ENCODE measurements at places on chromosomes 6 and 20.

- DNase-seq = no peak
These were observed 19.2 kb upstream of the RIPOR3 start for GRCh38 chr20:50710492-50711063.

DNA sequence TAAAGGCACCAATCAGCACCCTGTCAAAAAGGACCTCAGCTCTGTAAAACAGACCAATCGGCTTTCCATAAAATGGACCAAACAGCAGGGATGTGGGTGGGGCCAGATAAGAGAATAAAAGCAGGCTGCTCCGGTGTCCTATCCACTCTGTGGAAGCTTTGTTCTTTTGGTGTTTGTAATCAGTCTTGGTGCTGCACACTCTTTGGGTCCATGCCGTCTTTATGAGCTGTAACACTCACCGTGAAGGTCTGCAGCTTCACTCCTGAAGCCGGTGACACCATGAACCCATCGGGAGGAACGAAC is 7.3 kb upstream of the PXDC1 start:
- no peak for DNase-seq

GRCh38 chr20:64167676-64168075 is 3.4 kb downstream of the MYT1 start:
- no peak for DNase-seq

DNA sequence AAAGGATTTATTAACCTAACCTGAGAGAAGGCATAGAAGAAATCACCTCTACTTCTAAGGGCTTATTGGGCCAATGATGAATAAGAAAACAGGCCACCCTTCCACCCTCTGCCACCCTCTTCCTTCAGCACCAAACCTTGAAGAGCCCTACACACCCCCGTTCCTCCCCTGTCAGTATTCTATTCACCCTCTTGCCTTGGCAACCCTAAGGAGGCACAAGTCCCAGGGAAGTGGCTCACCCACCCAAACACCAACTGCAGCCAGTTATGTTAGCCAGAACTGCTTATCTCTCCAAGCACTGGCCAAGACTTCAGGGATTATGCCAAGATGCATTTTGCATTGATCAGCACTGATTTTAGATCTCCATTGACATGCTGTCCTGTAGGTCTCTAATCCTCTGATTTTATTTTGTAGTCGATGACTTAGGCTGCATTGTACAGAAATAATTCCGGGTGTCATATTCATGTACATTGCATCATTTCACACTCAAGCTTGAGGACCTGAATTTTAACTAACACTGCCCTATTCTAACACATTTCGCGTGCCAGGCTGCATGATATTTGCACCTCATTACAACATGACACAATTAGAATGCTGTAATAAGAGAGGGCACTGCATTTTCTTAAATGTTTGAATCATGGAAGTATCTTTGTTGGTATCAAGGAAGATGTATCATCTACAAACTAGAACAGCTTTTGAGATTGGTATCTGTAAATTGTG is 15.7 kb downstream of the CNKSR3 start:
- no peak for DNase-seq

GRCh38 chr6:161057103-161058091 is 65.8 kb downstream of the MAP3K4 start:
- DNase-seq = no peak

GRCh38 chr6:68637782-68638181 is 2.7 kb downstream of the ADGRB3 start:
- DNase-seq = no peak
